ENCODE measurements at places on chromosomes 6 and 20.

DNA sequence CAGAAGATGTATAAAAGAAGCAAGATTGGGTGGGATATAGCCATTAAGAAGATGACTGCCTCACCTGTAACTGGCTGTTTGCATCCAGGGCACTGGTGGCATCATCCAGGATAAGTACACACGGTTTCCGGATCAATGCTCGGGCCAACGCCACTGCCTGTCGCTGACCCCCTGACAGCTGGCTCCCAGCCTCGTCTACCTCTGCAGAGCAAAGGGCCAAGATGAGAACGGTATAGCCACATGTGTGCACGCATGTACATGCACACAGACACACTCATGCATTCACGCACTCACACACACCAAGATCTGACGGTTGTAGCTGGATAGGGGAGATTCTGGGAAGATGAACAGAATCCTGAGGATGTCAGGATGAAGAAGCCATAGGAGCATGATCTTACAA is 3.2 kb upstream of the PSMB8 start:
- DNase-seq = no peak

- no peak for DNase-seq
Observed at GRCh38 chr6:84575264-84575663, 189.1 kb downstream of the TBX18 start.

GRCh38 chr6:124002377-124003081 is 198.9 kb downstream of the NKAIN2 start:
- no peak for DNase-seq

DNA sequence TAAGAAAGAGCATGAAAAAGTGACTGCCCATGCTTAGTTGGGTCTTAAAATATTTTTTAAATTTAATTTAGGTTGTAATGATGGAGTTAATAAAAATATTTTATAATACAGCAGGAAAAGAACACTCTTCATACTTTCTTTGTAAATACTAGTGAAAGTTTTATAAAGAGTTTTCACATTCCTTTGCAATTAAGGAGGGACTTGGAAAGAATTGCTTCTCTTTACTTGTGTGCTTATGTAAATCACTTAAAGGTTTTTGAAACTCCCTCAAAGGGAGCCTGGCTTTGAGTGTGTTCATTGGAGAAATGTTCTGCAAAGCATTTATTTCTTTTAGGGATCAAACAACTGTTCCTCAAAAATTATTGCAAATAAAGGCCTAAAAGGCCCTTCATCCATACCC is 11.6 kb upstream of the TFAP2B start:
- DNase-seq = no peak

- peak; percentile 61 for DNase-seq
Observed at GRCh38 chr6:43228951-43229802, at the start of gene DNPH1. Gene DNPH1, minus strand, starts transcription at chr6:43229481. Its CDS starts 25 bp downstream, at chr6:43229456.

- DNase-seq = no peak
Observed at GRCh38 chr6:21928827-21929226, 335.3 kb downstream of the SOX4 start.

- no peak for DNase-seq
Observed at GRCh38 chr20:21643417-21643816, 62.0 kb upstream of the PAX1 start.

DNA sequence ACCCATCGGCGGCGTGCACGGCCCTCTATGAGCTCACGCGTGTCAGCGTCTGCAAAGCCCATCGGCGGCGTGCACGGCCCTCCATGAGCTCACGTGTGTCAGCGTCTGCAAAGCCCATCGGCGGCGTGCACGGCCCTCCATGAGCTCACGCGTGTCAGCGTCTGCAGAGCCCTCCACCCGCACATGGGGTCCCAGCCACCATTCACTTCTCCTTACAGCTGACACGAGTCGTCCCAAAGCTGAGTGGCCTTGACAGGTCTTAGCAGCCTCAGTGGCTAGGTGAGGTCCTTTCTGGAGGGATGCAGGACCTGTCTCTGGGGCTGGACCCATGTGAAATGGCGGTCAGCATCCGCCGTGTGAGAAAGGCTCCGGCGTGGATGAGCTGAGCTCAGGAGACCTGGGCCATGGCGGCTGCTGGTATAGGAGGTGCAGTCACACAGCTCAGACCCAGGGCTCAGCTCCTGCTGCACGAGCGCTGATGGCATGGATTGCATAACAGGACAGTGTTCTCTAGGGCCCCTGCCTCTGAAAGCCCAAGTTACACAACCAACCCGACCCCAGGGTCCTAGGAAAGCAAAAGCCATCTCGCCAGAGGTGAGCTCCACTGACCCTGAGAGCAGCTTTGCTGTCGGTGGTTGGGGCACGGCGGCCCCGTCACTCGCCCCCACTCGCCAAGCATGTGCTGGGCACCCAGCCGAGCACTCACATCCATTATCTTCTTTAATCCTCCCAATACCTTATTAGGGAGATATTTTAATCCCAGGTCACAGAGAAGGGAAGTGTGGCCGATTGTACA is 38.9 kb downstream of the DLL1 start:
- no peak for DNase-seq

- DNase-seq = no peak
Observed at GRCh38 chr20:54727490-54727889, 252.1 kb downstream of the DOK5 start.

GRCh38 chr6:93373445-93373844 is 45.9 kb downstream of the EPHA7 start:
- DNase-seq = no peak

DNA sequence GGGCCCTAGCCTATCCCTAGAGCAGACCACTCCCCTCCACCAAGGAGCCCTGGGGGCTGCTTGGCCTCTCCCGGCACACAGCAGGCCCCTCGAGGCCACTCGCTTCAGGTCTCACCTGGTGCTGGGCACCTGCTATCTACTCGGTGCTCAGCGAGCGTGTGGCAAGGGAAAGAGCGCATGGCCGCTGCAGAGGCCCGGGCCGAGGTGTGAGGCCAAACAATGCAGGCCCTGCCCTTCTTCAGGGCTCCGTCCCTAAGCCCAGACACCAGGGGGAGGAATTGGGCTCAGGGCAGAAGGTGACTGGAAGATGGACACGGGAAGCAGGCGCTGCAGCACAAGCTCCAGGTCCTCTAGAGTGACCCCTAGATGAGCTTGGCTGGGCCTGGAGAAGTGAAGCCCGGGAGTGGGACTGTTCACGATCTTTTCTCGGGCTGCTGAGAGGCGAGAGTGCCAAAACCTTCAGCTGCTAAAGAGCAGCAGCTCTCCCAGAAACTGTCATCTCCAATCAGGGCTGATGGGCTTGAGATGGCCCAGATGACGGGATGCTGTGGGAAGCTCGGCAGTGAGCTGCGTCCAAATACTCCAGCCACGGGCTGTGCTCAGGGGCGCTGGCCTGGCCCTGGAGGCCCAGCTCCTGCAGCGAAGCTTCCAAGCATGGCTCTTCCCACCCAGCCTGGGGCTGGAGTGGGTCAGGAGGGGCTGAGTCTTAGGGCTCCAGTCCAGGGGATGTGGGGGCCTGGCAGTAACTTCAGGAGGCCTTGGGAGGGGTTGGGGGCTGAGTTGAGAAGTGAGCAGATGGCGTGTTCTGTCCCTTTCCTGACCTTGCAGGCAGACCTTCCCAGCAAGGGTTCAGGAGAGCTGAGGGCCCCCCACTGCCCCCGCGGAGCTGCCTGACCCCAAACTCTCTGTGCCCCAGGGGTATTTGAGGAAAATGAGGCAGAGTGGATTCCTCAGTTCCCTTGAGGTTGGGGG is 43.7 kb downstream of the APCDD1L start:
- DNase-seq = no peak

GRCh38 chr6:78031228-78031627 is 378.4 kb downstream of the MEI4 start:
- no peak for DNase-seq

GRCh38 chr6:103042336-103042735 is 1648.8 kb downstream of the GRIK2 start:
- no peak for DNase-seq

- no peak for DNase-seq
Observed at GRCh38 chr20:46157625-46158024, 39.5 kb downstream of the CD40 start.

- no peak for DNase-seq
Observed at GRCh38 chr20:56778765-56779195, 149.7 kb downstream of the TFAP2C start.

GRCh38 chr6:3753228-3753835 is 1.8 kb upstream of the PXDC1 start:
- DNase-seq = no peak

- DNase-seq = no peak
Observed at GRCh38 chr6:167758309-167759023, 68.2 kb upstream of the AFDN start.

DNA sequence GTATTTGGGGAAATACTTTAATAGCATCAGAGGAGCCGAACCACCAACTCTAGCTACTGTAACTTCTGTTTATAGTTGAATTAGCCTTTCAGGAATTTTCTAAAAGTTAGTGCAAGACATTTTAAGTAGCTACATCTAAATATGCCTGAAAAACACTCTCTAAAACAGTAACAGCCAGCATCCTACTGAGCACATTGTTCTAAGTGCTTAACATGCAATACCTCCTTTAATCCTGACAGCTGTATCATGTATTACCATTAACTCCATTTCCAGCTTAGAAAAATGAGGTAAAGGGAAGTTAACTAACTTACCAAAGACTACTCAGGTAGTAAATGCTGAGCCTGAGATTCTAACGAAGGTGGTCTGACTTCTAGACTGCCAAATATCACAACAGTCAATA is 120.7 kb downstream of the DST start:
- no peak for DNase-seq

GRCh38 chr20:4708856-4709255 is 12.9 kb upstream of the PRND start:
- no peak for DNase-seq

DNA sequence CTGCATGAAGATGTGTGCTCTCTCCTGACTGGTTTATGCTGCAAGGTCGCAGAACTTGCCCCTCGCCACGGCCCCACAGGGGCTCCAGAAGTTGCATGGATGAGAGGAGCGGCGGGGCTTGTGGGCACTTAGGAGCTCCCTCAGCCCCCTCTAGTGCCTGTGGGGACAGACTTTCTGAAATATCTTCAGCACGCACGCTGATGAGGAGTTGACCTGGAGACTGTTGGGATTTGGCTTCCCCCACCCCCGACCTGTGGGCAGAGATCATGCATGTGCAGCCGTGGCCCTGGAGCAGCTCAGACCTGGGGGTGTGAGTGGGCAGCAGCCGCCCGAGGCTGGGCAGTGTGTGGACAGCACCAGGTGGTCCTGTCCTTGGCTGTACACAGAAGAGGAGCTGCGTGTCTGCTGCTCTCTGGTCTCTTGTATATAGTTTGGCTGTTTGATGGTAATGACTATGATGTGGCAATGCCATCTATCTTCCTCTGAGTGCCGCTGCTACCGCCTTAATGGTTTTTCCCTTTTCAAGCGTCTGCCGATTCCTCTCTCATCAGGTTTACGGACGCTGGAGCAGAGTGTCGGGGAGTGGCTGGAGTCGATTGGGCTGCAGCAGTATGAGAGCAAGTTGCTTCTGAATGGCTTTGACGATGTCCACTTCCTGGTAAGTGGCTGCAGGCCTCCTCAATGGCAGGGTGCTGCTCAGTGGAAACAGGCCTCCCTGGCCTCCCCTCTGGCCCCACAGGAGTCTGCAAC is 81.4 kb downstream of the TCP11 start:
- DNase-seq = no peak

DNA sequence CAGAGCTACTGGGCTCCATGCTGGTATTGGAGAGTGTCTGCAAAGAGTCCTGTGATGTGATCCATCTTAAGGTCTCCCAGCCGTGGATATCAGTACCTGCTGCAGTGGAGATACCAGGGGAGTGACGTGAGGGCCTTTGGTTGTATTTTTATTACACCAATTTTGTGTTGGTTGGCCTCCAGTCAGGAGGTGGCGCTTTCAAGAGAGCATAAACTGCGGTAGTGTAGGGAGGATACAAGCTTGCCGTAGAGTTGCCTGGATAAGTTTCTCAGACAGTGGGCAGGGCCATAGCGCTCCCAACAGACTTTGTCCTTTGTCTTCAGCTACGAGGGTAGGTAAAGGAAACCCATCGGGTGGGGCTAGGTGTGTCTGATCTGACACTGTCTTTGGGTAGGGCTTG is 113.0 kb upstream of the CEP162 start:
- no peak for DNase-seq

DNA sequence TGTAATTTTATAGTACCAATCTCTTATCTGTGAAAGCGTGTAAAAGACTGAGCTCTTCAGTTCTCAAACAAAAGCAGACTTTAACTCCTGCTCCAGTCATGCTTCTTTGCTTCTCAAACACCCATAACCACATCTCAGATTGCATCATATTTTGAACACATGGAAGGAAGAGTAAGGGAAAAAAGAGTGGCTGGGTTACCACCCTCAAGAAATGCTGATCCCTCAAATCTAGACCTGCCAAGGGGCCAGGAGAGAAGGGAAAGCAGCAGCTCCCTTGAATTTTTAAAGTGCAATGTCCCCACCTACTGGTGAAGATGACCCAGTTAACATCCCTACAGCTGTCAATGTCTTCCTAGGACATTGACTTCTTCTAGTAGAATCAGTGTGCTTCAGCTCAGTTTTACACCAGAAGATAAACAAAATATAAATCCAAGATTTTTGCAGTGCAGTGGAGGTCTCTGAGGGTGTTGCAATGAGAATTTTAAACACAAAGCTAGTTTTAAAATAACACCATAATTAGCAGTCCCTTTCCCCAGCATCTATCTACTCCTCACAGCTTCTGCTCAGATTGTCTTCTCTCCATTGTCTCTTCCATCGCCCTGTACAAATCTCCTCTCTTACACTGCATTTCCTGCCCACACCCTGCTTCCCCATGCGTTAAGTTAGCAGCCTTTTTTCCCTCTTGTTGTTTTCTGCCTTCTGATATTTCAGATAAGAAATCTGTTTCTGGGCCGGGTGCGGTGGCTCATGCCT is 22.6 kb upstream of the HLA-DQB2 start:
- DNase-seq = no peak

GRCh38 chr6:31620586-31621319 is at the start of gene PRRC2A:
Gene PRRC2A, plus strand, starts transcription at chr6:31620715. Its CDS starts 2,075 bp downstream, at chr6:31622790.
- DNase-seq = no peak

DNA sequence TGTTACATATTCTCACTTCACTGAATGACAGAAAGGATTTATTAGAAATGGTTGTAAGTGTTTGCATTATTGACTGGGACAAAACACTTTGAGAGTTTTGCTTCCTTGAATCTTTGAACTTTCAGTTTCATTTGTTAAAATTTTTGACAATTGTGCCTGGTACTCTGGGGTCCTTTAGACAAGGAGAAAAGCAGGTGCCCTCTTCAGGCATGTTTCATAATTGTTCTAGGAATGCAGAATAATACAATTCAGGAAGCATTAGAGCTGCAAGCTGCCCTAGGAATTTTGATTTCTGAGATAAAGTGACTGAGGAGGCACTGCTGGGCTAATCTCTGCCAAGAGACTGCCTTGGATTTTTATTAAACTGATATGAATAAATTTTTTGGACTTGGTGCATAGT is 49.7 kb downstream of the TOP1 start:
- DNase-seq = no peak

- DNase-seq = no peak
Observed at GRCh38 chr6:9914951-9915350, 499.9 kb downstream of the TFAP2A start.

GRCh38 chr6:85126485-85127167 is 323.3 kb upstream of the NT5E start:
- no peak for DNase-seq

Measured in activated T-helper 1 cell treated with anti-CD3 and anti-CD28 coated beads, Interleukin-2, amount 50 U/mL, for 16 hours (primary cell).